ENCODE measurements at places on chromosomes 1 and 21. TPM values are rescaled to one million over a fixed set of nuclear protein-coding genes. Genes with fewer than 3 reads are reported as not detected.

Gene PRAMEF18
- not detected for total RNA-seq

Gene CD2
- total RNA-seq = 0.17 TPM

DNA sequence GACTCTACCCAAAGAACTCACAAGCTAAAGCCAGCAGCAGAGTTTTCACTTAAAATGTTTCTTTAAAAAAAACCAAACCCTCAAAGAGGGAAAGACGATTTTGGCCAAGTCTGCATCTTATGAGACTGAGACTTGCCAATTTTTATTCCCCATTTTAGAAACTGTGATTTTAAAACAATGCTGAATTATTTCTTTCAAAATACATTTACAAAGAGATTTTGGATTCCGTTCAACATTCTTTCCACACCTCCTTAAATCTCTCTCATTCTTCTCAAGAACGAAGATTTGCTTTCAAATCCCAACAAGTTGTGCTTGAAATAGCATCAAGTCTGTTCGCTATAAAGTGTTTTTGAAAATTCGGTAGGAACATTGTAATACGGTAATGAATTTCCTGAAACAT lies 133.9 kb upstream of the VANGL1 start:
- no peak overlapping the region for H3K27ac ChIP-seq
- H3K36me3 ChIP-seq = no peaks in the 10 kb centered on the region
- H3K27me3 ChIP-seq = peaks cover 4% of the 10 kb centered on the region
- H3K4me3 ChIP-seq = no peak overlapping the region

Gene MPL
- not detected for total RNA-seq

DNA sequence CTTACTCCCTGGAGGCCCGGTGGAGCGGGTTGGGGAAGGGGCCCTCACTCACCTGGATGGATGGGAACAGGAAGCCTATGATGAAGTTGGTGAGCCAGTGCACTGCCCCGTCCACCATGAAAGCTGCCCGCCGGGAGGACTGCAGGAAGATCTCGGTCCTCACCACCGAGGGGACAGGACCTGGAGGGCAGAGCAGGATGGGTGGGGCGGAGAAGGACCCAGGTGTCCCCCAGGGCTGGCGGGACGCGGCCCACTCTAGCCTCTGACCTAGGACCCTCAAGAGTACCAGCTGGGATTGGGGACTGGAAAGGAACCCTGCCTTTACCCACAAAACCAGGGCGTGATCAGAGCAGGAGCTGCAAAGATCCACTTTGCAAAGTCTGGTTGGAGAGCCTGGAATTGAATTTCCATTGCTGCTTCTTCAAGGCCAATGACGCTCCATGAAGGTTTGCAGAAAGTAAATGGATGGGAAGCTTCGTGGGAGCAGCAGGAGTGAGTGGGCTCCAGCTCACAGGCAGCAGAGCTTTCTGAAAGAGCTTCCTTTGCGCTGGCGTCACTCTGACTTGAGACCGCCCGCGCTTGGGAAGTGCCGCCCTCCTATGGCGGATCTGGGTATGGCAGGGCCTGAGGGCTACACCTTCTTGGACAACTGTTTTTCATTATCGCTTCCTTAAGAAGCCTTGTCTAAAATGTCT lies 21.4 kb downstream of the SLC2A7 start:
- peak; percentile 86 for DNase-seq
- H3K4me1 ChIP-seq = peaks cover 19% of the 10 kb centered on the region
- H3K27me3 ChIP-seq = peaks cover 3% of the 10 kb centered on the region
- no peaks in the 10 kb centered on the region for H3K36me3 ChIP-seq
- H3K27ac ChIP-seq = peak overlapping the region; percentile 36

- H3K27ac ChIP-seq = no peak overlapping the region
- H3K36me3 ChIP-seq = peaks cover 47% of the 10 kb centered on the region
- DNase-seq = no peak
- H3K4me3 ChIP-seq = no peak overlapping the region
Observed at GRCh38 chr1:162016631-162017030, 7.0 kb downstream of the OLFML2B start.

GRCh38 chr1:36247538-36247937 lies 23.3 kb downstream of the THRAP3 start:
- no peak overlapping the region for H3K4me3 ChIP-seq
- H3K27ac ChIP-seq = no peak overlapping the region
- DNase-seq = no peak

Gene IGSF3
- 48.4 TPM for total RNA-seq
